ENCODE measurements at places on chromosomes 12 and 14.

DNA sequence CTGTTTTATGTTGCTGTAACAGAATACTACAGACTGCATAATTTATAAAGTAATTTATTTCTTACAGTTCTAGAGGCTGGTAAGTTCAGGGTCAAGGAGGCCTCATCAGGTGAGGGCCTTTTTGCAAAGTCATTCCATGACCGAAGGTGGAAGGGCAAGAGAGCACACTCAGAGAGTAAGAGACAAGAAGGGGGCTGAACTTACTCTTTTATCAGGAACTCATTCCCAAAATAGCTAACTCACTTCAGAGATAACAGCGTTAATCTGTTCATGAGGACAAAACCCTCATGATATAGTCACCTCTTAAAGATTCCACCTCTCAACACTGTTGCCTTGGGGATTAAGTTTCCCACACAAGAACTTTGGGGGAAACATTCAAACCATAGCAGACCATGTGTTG, 51.5 kb upstream of the RNU6-7 start:
- no peak for DNase-seq

DNA sequence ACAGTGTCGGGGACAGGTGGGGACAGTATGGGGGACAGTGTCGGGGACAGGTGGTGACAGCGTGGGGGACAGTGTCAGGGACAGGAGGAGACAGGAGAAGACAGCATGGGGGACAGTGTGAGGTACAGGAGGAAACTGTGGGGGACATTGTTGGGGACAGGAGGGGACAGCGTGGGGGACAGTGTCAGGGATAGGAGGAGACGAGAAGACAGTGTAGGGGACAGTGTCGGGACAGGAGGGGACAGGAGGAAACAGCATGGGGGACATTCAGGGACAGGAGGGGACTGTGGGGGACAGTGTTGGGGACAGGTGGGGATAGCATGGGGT, 139.5 kb downstream of the TMEM121 start:
- DNase-seq = no peak

DNA sequence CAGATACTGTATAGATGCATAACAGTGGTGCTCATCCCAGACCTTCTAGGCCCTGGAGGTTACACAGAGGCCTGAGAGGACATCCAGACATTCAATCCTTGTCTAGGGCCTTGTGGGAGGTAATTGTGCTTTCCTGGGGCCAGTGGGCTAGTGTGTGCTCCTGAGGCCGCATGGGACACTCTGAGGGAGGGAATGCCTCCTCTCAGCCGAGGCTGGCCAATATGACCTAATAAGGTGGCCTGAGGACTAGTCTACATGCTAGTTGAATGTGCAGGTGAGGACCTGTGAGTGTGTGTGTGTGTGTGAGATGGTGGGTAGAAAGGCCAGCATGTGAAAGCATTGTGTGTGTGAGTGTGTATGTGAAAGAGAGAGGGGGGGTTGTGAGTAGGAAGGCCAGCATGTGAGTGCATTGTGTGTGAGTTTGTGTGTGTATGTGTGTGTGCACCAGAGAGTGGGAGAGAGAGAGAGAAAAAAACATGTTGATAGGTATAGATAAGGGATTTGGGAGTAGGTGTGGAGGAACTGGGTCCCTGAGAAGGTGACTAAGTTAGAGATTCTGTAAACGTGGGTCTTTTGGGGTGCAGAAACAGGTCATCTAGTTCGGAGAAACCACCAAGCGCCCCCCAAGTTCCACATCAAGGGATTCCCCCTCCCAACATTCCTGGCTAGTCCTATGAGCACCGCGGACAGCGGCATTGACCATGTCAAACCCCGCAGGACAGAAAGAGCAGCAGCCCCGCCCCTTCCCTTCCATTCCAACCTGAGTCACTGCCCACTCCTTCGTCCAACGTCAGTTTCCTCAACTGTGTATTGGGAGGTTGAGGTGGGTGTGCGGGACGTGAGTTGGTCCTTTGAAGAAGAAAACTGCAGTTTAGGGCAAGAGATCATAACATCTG, 9.7 kb upstream of the KRT81 start:
- DNase-seq = no peak

DNA sequence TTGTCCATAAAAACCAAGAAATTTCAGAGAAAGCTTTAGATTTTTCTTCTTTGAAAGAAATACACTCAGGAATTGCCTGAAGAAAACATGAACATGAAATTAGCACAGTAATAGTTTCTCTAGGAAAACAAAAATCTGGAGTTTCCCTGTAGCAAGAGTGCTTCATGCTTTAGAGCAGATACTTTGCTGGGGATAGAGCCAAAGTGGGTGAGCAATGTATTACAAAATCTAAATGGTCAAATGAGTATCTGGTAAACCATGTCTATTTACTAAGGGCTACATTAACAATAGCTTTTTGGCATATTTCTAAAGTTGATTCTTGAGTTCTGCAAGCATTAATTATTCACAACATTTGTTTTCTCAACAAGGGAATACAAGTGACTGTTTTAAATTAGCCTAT, 26.2 kb downstream of the AVPR1A start:
- DNase-seq = no peak

DNA sequence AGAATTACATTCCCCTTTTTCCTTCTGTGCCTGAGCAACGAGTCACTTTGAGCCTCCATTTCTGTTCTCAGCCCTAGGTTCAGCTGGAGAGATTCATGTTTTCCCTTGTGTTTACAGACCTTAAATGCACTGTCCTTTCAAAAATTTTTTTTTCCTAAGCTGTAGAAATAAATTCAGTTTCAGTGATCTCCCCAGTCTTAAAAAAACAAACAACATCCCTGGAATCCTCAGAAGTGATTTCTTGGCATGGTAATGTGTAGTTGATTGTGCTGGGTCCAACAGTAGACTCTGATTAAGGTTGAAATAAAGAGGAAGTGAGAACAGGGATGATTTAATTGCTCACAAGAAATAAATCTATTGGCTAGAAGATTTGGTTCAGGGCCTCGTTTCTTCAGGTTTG, 89.3 kb downstream of the NTN4 start:
- DNase-seq = no peak

GRCh38 chr12:56337753-56338251, 882 bp upstream of the IL23A start:
- DNase-seq = no peak

DNA sequence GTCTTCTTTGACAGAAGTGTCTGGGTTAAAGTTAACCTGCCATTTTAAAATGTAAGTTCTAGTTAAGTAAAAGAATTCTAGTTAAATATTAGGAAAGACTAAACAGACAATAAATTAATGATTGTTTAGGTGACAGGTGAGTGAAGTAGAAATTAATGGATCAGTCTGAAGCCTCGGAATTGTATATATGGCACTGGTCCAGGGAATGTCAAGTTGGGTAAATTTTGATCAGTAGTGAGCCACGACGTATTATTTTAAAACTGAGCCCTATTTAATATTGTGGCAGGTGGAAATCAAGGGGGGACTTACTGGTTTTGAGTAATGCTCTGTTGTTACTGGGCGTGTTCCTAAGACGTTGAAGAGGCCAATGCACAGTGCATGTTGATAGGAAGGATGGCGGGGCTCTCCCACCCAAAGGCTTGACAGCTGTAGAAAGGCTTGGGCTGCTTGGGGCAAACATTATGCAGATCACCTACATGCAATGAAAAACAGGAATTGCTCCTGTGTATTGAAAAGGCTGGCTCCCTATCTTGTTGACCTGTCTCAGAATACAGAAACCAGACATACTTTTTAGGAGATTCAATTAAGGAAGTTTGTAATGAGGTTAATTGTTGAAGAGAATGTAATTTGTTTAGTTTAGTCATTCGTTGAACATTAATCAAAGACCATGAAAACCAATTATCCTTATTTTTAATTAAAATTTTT, 5.9 kb upstream of the PPFIBP1 start:
- DNase-seq = no peak

GRCh38 chr12:18799561-18799960, 61.6 kb downstream of the CAPZA3 start:
- DNase-seq = no peak

DNA sequence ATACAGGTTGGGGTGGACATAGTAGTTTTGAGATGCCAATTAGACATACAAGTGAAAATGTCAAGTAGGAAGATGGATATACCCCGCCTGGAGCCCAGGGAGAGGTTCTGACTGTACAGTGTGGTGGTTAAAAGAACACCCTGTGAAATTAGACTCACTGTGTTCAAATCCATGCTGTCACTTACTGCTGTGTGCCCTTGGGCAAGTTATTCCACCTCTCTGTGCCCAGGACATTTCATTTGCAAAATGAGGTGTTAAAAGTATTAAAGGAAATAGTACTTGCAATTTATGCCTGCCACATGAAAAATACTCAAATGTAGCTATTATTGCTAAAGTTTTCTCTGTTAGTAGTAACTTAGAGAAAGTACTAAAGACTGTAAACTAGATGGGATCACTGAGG, 18.5 kb downstream of the GALNT4 start:
- no peak for DNase-seq

- DNase-seq = no peak
These were observed 22.4 kb downstream of the ANKRD9 start for GRCh38 chr14:102487204-102487577.

DNA sequence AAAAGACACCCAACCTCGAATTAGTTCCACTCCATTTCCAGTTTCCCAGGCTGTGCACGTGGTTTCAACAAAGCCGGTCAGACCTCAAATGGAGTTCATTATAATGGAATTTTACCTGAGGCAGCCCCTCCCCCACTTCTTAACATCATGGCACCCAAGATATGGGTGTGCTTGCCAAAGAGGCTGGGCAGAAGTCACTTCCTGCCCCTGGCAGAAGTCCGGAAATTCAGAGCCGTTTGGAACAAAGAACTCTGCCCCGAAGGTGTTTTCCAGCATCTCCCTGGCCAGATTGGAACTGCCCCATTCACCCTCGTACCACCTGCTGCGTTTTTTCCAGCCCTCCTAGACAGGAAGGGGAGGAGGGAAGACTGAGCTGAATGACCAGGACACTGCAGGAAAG, 8.2 kb downstream of the VDR start:
- DNase-seq = no peak

DNA sequence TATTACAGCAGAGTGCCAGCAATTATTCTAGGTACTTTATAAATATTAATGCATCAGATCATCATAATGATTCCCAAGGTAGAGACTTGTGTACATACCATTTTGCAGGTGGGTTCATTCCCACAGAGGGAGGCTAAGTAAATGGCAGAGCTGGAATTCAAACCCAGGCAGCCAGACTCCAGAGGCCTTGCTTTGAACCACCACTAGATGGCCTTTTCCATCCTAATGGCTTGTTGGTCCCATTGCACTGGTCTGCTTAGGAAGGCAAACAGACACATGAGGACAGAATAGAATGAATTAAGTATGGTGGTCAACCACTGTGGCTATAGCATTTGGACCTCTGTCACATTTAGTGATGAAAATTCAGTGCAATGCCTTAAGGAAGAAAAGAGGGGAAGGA, 158.7 kb downstream of the METTL25 start:
- no peak for DNase-seq

GRCh38 chr12:94187361-94187760, 39.0 kb downstream of the PLXNC1 start:
- no peak for DNase-seq

- DNase-seq = no peak
These were observed 13.5 kb downstream of the AMN1 start for GRCh38 chr12:31715283-31715825.

DNA sequence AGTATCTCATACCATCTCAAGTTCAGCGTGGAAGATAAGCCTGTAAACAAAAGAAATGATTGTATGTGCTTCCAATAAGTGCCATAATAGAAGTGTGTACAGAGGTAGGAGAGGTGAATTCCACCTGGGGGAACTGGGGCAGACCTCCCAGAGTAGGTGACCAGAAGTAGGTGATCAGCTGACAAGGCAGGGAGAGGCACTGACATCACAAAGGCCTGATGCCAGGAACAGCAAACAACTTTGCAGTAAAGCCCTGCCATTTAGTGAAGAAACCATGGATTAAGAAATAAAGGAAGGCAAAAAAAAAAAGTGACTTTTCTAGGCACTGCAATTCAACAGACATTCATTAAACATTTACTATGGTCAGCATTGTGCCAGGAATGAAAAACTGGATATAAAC, 31.1 kb downstream of the NR1H4 start:
- DNase-seq = no peak

DNA sequence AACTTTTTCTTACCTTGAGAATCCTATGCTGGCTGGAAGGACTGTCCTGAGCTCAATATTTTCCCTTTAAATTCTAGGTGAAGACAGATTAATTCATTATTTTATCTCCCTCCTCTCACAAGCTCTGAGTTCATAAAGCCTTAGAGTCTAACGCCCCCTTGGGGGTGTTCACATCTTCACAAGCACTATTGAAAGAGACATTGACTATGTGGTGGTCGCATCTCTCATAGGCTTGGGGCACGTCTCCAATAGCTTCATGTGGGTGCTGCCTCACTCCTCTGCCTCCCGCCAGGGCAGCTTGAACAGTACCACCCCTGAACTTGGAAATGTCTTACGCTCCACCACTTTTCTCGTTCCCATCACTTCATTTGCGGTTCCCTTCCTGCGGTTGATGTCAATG, 106.2 kb downstream of the UNC79 start:
- no peak for DNase-seq

GRCh38 chr12:3102771-3103410, 25.7 kb downstream of the TSPAN9 start:
- DNase-seq = no peak

- no peak for DNase-seq
These were observed 43.1 kb downstream of the DNAH10 start for GRCh38 chr12:123805173-123805572.

GRCh38 chr12:6266971-6267721, 43.3 kb upstream of the PLEKHG6 start:
- DNase-seq = no peak

DNA sequence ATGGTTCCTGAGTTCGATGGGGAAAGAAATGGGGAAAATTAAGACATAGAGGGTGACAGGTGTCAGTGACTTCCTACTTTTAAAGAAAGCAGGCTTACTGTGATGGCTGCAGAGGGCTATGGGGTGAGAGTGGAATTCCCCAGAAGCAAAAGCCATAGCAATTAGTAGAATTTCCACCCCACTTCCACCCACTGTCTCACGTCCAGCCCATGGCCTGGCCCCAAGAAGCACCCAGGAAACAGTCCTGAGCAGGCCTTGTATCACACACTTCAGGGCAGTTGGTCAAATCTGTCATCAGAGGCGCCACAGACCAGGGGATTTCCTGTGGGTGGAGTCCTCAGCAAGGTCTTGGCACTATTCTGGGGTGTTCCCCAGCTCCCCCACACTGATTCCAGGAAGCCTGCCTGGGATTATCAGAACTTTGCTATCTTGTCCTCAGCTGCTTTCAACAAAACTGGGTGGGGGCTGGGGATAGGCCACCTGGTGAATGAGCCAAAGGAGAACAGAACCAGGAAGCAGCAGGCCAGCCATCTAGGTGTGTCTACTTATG, 120.1 kb upstream of the CCND2 start:
- DNase-seq = no peak
